Brain pericyte (primary cell): ENCODE measurements at places on chromosomes 5 and 9.

- DNase-seq: no peak
Measured at GRCh38 chr5:140548791-140549190, 1.3 kb downstream of the EIF4EBP3 start.

DNA sequence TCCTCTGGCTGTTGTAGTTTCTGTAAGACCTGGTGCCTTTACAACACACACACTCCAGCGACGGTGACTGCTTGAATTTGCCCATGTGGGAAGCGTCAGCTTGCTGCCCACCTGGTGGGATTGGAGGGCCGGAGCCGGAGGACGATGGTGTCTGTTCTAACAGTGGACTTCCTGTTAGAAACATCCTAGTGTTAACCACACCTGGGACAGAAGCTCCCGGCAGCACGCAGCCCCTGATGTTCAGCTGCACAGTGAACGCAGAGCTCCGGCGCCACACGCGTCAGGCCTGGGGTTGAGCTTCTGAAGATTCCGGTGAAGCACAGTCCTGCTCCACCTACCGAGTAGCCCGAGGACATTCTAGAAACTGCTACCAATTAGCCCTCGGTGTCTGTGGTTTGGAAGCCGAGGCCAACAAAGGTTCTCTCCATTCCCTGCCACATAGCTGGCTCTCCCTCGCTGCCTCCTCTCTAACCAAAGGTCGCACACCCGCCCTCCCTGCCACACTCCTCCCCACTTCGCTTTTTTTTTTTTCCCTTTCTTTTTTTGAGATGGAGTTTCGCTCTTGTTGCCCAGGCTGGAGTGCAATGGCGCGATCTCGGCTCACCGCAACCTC is 14.4 kb downstream of the PMPCA start:
- no peak for DNase-seq

DNA sequence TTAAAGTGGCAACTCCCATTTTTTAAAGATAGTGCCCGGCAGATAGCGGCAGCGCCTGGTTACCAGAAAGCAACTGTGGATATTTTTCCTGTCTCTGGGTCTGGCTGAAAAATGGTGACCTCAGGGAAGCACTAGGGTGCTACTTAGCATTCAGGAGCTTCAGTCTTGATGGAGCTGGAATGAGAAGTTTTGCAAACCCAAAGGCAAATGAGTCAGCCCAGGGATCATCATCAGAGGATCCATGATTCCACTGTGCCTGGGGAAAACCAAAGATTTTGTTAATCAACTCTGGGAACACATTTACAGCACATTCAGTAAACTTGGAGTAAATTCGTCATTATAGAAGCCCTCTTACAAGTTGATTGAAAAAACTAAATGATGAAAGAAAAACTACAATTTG is 26.7 kb downstream of the F2R start:
- no peak for DNase-seq

- DNase-seq: no peak
Measured at GRCh38 chr5:148620091-148620490, 34.2 kb downstream of the HTR4 start.

- DNase-seq: no peak
Measured at GRCh38 chr9:98974994-98975712, 31.4 kb downstream of the COL15A1 start.

GRCh38 chr5:170293273-170293672 is 4.3 kb downstream of the LCP2 start:
- DNase-seq: no peak

- no peak for DNase-seq
Measured at GRCh38 chr9:130237076-130237475, 28.5 kb upstream of the HMCN2 start.

- no peak for DNase-seq
Measured at GRCh38 chr9:117873664-117874063, 169.5 kb downstream of the TLR4 start.

DNA sequence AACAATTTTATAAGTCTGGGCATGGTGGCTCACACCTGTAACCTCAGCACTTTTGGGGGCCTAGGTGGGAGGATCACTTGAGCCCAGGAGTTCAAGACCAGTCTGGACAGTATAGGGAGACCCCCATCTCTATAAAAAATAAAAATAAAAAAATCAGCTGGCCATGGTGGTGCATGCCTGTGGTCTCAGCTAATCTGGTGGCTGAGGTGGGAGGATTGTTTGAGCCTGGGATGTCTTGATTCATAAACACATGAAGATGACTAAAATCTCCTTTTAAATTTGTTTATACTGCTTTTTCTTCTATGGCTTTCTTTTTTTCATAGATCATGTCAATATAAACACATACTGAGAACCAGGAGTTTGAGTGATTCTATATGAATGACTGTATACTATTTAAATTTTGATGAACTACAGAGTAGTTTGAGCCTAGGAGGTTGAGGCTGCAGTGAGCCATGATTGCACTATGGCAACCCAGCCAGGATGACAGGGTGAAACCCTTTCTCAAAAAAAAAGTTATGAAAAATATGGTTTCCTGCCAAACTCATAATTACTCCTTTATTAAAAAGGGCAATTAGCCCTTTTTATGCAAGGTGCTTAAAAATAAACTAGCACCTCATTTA is 14.2 kb downstream of the RIC1 start:
- DNase-seq: no peak

DNA sequence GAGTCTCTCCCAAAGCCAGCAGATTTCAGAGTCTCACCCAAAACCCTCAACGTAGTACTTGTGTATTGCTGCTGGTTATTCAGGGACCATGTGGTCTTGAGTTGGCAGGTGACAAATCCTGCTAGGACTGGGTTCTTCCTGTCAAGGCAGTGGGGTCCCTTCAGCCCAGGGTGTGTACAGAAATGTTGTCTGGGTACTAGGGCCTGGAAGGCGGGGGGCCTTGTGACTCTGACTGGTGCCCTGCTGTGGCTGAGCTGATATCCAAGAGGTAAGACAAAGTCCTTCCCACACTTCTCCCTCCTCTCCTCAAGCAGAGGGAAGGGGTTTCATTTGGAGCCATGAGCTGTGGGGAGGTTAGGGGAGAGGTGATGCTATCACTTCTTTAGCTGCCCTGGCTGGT is 58.8 kb downstream of the GABRA6 start:
- DNase-seq: no peak

DNA sequence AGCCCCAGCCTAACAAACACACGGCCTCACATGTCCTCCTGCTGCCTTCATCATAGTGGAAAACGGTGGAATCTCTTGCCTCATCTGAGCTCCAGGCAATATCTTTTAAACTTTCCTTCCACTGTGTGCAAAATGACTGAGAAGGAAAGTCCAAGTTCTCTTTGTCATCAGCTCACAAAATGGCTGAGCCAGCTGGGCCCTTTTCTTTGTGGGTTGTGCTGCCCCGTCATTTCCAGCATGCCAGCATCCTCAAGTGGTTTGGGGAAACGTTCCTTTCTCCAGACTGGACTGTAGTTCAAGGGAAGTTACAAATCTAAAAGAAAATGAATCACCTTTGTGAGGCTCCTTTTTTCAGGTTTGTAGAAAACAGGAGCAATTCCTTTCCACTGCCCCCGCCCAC is 171.1 kb upstream of the FSTL4 start:
- no peak for DNase-seq

DNA sequence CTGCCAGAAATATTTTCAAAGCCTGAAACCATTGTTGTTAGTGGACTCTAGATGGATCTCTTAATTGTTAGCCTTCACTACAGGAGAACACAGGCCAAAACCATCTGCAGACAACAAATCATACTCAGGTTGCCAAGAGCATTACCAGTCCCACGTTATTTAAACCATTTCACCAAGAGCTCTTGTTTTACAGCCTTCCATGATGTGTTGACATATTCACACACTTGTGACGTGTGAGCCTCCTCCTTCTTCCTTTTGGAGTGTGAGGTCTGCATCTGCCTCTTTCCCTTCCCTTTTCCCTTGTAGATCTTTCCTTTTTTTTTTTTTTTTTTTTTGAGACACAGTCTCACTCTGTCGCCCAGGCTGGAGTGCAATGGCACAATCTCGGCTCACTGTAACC is 279.0 kb downstream of the AUH start:
- DNase-seq: no peak

GRCh38 chr5:72412283-72413055 is 92.3 kb downstream of the PTCD2 start:
- DNase-seq: no peak

GRCh38 chr5:96812851-96813250 is 5.1 kb upstream of the ERAP1 start:
- no peak for DNase-seq

DNA sequence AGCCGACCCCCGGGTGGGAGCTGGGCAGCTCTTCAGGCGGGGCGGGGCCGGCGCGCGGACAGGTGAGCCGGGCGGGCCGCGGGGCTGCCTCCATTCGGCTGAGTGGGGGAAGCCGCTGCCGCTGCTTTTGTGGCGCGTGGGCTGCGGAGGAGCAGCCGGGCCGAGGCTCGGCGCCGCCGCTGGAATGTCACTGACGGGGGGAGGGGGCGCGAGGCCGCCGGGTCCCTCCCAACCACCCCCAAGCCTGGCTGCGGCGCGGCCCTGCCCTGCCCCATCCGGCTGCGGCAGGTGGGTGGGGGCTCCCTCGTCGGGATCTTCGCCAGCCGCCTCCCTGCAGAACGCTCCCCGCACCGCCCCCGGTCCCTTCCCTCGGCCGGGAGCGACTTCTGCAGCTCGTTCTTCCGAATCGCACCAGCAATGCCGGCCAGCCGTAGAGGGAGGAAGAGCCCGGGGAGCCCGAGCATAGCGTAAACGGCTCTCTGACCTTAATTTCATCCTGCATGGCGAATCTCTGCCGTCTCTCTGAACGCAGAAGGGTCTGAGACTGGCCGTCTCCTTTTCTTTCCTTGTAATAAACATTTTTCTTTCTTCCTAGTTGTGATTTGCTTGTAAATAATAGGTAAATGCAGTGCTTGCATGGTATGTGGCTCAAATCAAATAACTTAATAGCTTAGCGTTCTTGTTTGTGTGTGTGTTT is 505 bp downstream of the SPTAN1 start:
- no peak for DNase-seq

- peak; percentile 34 for DNase-seq
Measured at GRCh38 chr9:27539479-27540441, 10.1 kb upstream of the MOB3B start.

- DNase-seq: no peak
Measured at GRCh38 chr9:133945977-133946753, 46.0 kb downstream of the VAV2 start.

DNA sequence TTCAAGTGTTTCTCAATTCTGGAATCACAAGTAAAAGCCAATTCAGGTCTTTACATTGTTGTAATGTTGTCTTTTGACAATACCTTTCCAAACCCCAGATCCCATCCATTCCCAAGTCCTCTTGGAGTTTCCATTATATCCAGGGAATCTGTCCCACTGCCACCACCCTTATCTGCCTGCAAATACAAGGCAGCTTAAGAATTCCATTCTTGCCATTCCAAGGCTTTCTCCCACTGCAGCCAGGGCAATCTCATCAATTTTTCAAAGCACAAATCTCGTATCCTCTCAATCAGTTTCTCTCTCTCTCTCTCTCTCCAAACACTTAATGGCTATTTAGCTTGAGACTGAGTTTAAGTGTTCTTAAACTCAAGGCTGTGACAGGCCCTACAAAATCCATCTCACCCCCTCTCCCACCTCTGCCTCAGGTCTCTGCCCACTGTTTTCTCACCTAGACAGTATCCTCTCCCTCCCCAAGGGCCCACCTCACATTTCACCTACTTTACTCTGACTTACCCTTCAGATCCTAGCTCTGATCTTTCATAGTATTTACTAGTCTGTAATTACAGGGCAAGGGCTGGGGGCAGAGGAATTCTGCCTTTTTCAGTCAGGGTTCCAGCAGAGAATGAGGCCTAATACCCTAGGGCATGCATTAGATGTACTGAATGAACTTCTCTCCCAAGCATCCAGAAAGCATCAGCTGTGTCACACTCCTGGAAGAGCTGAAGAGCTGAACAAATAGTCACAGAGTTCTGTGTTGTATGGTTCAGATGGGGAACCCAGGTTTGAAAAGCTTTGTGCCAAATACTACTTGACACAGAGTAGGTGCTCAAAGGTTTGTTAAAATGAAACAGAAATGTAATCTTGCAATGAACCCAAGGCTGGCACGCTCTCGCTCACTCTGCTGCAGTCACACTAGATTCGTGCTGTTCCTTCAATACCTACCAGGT is 46.0 kb downstream of the RAPGEF1 start:
- no peak for DNase-seq

DNA sequence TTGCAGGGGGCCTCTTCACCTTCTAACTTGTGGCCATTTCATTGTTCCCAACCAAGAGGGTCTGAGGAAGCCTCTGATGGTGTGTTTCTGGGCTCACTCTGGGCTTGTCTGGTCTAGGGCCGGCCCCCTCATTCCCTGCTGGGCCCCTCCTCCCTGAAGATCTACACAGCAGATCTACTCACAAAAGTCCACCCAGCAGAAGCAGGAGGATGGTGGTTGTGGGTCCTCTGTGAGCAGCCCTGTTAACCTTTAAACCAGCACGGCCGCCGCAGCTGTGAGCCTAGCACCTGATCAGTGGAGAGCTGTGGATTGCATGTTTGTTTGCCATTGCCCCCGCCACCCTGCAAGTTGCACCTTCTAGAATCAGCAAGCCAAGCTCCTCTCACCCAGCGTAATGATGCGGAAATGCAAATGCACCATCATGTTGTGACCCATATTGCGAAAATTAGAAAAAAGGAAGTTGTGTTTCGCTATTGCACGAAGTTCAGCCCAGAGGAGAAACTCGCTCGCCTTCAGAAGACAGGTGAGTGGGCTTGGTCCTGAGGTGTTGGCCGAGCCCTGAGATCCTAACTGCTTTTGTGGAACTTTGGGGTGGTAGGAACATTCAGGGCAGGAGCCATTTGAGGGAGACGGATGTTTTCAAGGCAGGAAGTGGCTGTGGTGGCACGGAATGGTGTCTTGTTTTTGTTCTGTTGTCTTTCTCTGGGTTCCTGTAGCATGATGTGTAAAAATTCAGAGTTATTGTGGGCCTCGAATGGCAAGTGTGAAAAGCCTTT is 16.7 kb downstream of the FGD3 start:
- DNase-seq: no peak

DNA sequence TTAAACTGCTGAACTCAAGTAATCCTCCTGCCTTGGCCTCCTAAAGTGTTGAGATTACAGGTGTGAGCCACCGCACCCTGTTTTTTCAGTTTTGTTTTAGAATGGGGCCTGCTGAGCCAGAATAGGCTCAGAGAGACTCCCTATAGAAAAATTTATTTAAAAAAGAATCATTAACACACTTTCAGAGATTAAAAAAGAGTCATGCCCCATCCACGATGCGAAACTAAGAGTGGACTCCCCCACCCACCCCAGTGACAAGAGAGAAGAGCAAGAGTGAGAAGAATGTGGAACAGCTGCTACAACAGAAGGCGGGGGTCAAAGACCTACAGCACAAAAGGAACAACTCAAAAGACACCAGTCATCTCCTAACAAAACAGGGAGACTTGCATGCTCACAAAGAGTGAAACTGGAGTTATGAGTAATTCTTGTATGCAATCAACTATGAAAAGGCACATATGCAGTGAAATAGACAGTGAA is 47.2 kb downstream of the GLDC start:
- DNase-seq: no peak

- no peak for DNase-seq
Measured at GRCh38 chr5:73642344-73642743, 16.3 kb downstream of the ARHGEF28 start.
